ENCODE measurements at places on chromosomes 2 and 18. TPM values are rescaled to one million over a fixed set of nuclear protein-coding genes. Genes with fewer than 3 reads are reported as not detected.

ERCC3 gene
- 40.1 TPM for polyA plus RNA-seq

POTEF gene
- polyA plus RNA-seq = not detected

INHA gene
- polyA plus RNA-seq = 0.79 TPM

PSD4 gene
- polyA plus RNA-seq = 10.4 TPM

IL36RN gene
- polyA plus RNA-seq = 3.9 TPM

STARD6 gene
- not detected for polyA plus RNA-seq

KIF1A gene
- polyA plus RNA-seq = 0.01 TPM

TTN gene
- under 0.01 TPM for polyA plus RNA-seq

MPP4 gene
- polyA plus RNA-seq = 0.27 TPM

Measured in keratinocyte (primary cell).